NCI-H774 (cell line): ENCODE measurements at places on chromosomes 3 and 15.

DNA sequence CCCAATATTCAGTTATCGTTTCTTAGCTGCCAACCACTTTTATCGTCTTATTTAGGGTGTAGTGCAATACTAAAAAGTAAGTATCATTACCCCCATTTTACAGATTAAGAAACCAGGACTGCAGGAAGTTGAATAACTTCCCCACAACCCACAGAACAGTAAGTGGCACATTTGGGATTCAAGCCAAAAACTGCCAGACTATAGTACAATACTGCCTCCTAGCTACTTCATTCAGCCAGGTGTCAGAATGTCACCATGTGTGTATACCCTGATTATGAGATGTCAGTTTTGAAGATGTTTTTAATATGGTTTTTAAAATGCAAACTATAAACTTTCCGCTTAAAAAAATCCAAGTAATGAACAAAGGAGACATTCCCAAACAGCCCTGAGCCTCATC lies 74.2 kb upstream of the PROK2 start:
- peak; percentile 20 for DNase-seq

- DNase-seq, result no peak
Observed at GRCh38 chr3:8324747-8325146, 176.9 kb upstream of the LMCD1 start.

DNA sequence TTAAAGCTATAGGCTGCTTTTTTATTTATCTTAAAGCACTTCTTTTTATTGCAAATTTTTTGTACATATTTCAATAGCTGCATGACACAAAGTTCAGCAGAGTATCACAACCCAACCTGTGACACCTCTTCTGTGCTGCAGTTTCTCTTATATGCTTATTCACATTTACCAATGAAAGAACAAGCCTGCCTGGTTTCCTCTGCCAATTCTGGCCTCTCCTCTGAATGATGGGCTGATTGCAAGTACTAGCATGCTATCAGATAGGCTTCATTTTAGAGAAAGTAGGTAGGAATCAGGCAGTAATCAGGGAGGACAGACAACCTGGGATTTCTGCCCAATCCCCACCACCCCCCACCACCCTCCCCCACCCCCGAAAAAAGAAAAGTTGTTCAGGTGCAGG lies 26.6 kb downstream of the ACKR4 start:
- no peak for DNase-seq

DNA sequence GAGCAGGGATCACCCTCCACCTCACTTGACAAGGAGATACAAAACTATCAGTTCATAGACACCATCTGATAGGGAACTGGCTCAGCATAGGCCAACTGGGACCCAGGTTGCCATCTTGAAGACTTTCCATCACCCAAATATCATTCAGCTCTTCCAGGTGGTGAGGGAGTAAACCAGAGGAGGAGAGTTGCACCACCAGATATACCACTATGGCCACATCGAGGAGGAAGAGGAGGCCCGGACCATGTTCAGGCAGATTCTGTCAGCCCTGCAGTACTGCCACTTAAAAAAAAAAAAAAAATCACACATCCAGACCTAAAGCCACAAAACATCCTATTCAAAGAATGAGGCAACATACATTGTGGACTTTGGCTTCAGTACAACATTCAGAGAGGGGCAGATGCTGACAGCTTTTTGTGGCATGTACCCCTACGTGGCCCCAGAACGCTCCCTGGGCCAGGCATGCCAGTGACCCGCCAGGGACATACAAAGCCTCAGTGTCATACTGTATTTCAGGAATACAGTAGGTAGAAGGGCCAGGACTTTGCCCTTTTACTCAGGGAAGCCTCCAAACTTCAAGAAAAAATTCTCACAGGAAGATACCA lies 18.4 kb upstream of the EMC3 start:
- DNase-seq, result no peak

DNA sequence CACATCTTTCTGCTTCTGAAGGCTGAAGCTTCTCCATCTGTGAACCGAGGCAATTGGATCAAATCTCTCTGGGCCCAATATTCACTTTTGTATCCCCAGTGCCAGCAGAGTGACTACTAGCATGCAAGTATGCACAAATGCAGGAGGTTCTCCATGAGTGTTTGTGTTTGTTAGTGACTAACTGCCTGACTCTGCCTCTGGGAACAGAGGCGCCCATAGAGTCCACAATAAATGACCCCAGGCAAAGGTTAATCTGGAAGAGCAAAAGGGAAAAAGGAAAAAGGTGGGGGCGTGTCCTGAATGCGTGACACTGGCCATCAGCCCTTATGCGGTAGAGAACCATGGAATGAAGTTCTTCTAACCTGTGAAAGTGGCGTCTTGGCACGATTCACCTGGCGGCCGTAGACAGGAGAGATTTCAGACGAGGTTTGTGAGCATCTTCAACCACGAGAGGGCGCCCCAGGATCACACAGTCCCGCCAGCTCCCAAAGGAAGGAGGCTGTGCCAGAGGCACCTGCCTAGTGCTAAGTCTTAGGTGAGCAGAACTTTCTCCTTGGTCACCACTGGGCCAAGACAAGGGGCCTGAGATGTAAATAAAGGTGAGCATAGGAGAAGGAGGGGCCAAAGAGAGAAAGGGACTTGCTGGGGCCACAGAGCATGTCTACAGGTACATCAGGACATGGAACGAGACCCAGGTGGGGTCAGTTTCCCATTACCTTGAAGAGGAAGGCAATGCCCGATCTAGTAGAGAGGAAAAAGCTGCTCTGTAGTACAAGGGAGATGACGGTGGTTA lies 44.2 kb downstream of the RBPMS2 start:
- DNase-seq, result peak; percentile 70

DNA sequence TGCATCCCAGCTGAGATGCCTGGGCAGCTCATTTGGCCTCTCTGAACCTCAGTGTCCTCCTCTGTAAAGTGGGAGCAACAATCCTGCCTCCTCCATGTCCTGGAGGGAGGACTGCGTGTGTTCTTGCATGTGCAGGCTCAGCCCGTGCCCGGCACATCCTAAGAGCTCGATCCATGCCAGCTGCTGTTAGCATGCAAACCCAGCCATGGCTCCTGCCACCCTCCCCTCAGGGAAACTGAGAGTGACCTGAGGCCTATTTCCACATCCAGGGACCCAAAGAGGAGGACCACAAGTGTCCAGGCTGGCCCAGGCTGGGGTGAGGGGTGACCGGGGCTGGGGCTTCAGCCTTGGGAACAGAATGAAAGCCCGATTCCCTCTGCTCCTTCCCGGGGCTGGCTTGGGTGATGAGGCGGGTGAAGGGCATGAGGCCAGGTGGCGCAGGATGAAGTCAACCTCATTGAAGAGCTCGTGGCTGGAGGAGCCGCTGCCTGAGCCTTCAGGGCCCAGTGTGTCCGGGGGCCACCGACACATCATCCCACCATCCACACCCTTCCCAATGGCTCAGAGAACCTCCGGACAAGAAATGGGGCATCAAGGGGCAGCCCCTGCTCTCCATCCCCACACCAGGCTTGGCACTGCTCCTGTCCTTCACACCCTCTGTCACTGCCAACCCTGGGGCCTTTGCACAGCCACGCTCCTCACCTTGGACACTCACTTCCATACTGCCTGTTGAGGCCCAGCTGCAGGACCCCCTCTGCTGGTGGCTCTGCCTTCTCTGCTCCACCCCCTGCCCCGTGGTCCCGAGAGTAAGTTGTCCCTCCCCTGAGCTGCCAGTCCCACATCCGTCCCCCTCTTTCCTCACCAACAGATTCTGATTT lies 42.5 kb downstream of the ADAMTS7 start:
- DNase-seq, result no peak

DNA sequence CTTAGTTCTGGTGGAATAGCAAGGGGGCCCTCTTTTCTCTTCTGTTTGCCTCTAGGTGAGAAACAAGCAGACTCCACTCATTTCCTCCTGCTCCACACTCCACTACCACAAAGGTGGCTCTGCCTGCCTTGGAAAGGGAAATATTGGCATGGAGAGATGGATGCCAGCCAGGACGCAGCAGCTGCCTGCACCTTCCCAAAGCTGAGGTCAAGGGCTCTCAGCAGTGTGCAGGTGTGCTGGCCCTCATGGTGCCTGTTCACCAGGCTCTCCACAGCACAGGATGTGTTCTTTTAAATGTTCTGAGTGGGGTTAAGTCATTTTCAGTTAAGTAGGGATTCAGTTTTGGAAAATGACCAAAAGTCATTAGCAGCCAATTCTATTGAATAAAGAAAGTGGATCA lies 211.2 kb upstream of the STRIT1 start:
- peak; percentile 98 for DNase-seq

- no peak for DNase-seq
Observed at GRCh38 chr3:197023241-197023997, 6.2 kb downstream of the MELTF start.

GRCh38 chr3:161104561-161105551 lies at the start of gene B3GALNT1:
Gene B3GALNT1, minus strand, starts transcription at chr3:161105349. Its CDS starts 18,595 bp downstream, at chr3:161086754.
- DNase-seq, result peak; percentile 68

- DNase-seq, result no peak
Observed at GRCh38 chr3:85783291-85783690, 824.5 kb downstream of the CADM2 start.

- DNase-seq, result no peak
Observed at GRCh38 chr3:149407898-149408297, 30.4 kb upstream of the TM4SF1 start.

GRCh38 chr3:187969581-187969950 lies 184.4 kb upstream of the LPP start:
- DNase-seq, result no peak

DNA sequence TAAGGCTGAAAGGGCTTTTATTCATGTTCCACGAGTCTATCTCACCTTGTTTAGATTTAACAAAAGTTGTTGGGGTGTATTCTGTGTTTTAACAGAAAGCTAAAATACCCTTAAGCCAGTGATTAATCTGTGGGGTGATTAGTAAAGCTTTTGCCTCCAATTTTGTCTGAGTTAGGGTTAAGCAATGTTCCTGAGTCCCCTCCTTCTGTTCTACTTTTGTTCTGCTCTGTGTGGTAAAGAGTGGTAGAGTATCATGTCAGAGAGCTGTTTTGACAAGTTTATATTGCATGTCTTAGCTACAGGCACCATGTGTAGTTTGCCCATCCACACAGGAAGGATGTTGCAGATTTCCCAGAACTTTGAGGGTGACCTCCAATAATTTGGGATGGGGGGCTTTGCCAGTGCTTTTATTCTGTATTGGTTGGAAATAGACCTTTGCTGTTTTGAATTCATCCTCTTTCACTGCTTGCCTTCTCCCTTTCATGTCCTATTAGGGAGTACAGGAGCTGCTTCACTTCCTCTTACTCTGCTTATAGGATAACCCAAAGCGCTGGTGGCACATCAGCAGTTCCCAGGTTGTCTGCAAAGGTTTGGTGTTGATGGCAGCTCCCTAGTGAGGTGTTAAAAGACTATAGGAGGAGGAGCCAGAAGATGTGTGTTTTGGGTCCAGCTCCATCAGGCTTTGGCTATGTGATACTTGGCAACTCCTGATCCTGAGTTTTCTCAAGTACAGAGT lies 7.4 kb downstream of the PDE8A start:
- no peak for DNase-seq

DNA sequence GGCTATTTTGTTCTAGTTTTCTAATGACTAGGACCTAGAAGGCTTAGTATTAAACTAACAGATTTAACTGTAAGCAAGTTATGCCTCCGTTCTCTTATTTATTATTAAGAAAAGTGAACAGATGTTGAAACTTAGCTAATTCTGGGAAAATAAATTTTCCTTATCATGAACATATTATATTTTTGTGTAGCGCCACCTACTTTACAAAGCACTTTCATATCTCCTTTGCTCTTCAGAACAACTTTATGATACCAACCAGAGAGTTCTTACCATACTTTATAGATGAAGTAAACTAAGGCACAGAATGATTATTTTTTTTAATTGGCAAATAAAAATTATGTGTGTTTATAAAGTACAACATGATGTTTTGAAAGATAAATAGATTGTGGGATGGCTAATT lies 59.4 kb downstream of the NME9 start:
- no peak for DNase-seq

GRCh38 chr3:13892304-13892703 lies 12.4 kb upstream of the WNT7A start:
- no peak for DNase-seq

GRCh38 chr3:7461202-7461825 lies 600.4 kb downstream of the GRM7 start:
- no peak for DNase-seq

- DNase-seq, result no peak
Observed at GRCh38 chr3:184175506-184175905, 851 bp downstream of the AP2M1 start.

DNA sequence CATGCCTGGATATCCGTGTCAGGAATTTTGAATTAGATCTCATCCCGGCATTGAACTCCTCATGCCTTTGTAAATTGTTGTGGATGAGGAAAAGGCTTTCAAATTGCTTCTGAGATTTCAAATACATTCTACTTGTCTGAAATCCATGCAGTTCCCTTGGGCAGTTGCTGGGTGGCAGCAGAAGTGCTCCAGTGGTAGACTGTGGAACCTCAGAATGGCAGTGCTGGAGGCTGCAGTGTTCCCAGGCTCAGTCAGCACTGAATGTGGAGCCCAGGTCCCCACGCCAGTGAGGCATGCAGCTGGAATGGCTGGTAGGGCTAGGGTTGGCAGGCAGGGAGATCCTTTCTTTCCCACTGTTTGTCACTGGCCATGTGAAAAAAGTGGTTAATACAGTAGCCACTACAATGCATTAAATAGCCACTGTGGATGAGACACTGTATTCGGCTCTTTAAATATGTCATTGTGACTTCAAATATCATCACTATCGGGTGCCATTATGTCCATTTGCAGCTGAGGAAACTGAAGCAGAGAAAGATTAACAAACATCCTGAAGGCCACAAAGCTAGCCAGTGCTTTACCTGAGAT lies 98.6 kb downstream of the TPRG1 start:
- DNase-seq, result peak; percentile 82

- DNase-seq, result no peak
Observed at GRCh38 chr3:116029266-116029665, 406.0 kb downstream of the GAP43 start.

- DNase-seq, result no peak
Observed at GRCh38 chr3:82157952-82158351, 396.5 kb upstream of the GBE1 start.

- no peak for DNase-seq
Observed at GRCh38 chr15:99630607-99631131, 64.9 kb downstream of the MEF2A start.

GRCh38 chr3:46239301-46239938 lies 2.8 kb upstream of the CCR3 start:
- no peak for DNase-seq

DNA sequence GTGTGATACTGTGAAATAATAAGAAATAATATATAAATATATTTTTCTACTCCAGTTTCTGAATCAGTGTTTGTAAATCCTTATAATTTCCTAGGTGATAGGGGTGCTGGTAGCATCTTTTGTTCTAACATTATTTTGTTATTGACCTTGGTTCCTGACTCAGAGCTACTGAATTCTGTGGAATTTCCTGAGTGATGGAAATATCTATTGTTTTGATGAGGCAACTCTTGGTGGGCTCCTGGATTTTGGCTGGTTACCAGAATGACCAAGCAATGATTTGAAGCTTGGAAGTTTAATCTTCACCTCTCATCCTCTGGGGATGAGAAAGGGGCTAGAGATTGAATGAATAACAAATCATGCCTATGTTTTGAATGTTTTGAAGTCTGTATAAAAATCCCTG lies 377.3 kb downstream of the LPP start:
- DNase-seq, result no peak

GRCh38 chr3:4533489-4534443 lies 40.6 kb downstream of the ITPR1 start:
- DNase-seq, result no peak

- DNase-seq, result no peak
Observed at GRCh38 chr3:46119709-46120498, 88.2 kb downstream of the CCR1 start.

GRCh38 chr15:31149088-31149505 lies 47.6 kb upstream of the TRPM1 start:
- DNase-seq, result no peak

GRCh38 chr3:52025453-52025852 lies 29.8 kb upstream of the RPL29 start:
- no peak for DNase-seq
